Activated CD4-positive, alpha-beta T cell treated with anti-CD3 and anti-CD28 coated beads, Interleukin-2, amount 10 ng/mL, durations not matched to agents 24 days and 14 days (primary cell): ENCODE measurements at places on chromosomes 6 and 20.

GRCh38 chr6:35025232-35026188, 115.6 kb downstream of the TCP11 start:
- DNase-seq = no peak

DNA sequence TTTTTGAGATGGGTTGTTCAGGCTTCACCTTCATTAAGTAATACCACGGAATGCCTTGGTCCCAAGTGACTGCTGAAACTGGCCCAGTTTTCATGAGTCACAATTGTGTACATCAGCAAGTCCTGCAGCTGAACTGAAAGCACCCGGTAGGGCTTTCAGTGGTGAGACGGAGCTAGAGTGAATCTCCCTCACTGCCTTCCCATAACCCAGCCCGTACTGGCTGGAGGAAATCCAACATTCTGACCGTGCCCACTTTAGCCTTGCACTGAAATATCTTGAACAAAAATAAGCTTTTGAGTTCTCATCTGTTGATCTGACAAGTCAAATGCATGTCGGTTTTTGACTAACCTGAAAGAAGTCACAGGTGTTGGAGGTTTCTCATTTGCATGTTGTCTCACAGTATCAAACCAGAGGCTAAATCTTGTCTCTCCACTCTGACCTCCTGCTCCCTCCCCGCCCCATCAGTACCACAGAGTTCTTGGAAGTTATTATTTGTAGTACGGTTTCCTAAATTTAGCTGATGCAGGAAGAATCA, 35.9 kb downstream of the DUSP22 start:
- no peak for DNase-seq

DNA sequence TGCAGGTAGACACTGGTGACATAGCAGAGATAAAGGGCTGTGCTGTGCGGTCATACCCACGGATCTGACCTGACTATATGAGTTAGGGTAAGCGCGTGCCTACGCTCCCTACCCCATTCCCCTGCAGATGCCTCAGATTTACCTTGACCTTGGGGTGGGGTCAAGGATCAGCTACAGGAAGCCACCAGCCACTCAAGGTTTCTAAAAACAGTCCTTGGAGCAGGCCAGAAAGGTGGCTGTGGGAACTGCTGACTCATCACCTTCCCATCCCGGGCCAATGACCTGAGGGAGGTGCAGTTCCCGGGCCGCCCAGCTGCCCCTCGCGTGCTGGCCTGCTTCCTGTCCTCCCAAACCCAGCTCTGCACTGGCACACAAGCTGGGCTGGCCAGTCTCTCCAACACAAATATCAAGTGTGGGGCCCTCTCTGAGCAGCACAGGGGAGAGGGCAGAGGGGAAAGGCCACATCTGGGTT, 23.0 kb downstream of the KCNK5 start:
- DNase-seq = no peak

DNA sequence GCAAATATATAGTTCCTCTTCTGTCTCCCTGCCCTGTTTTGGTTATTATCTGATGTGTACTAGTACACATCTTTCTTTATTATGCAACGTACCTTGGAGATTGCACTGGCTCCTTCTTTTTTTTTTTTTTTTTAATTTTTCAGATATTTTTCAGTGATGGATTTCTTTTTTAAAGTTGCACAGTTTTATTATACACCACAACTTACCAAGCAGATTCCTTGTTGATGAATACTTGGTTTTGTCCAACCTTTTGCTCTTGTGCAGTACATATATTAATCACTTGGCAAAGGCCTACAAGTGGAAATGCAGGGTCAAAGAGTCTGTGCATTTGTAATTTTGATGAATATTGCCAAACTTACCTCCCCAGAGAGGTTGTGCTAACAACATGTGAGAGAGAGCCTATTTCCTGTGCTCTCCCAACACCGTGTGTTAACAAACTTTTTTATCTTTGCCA, 50.1 kb upstream of the RNF24 start:
- no peak for DNase-seq

DNA sequence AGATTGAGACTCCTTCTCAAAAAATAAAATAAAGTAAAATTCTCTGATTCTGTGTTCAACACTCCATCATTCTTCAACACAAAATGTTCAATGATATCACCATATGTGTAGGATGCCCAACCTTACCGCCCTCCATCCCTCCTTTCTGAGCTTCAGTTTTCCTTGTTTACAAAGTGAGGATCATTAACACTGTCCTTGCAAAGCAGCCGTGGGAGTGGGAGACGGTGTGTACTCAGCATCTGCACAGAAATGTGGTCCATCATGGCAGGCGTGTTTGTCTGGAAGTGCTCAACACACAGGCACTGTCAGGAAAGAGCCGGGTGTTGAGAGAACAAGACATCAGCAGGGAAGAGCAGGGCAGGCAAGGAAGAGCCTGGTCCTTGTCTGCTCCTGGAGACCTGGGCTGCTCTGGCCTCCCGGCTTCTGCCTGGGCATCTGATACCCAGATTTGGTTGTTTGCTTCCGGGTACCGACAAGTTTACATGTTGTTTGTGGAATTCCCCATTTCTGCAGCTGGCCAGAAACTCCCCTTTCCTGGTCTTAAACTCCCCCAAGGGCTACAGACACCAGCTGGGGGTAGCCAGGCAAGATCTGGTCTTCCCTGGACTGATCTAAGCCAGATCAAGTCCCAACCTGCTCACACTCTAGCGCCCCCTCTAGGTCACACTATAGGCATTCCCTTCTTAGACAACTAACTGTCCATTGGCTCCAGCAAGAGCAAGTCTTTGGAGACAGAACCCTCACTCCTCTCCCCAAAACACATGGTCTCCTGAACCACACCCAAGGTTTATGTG, 26.7 kb upstream of the TTPAL start:
- DNase-seq = peak; percentile 62

DNA sequence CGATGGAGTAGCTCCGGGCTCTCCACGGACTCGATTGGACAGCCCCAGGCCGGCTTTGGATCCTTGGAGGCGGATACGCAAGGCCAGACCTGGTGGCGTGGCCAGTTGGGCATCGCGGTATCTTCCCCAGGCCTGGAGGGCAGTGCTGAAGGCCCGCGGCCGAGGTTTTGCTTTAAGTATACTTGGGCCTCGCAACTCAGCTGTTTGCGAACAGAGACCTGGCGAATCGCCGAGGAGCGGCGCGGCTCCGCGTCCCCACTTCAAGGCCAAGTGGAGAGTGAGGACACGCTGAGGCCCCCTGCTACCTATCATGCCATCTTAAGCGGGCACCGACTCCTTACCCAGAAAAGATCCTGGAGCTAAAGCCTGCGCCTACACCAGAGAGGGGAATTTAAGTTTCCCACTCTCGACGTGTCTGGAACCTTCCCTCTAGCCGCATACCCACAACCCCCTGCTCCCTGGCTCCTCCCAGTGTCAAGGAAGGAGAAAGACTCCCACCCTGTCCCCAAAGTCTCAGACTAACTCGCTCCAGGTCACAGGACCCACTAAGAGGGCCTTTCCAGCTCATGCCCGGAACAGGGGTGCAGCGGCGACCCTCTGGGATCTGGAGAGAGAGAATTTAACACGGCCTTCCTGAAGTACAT, 4.1 kb downstream of the LINC00237 start:
- DNase-seq = peak; percentile 67

GRCh38 chr6:127302728-127303660, 36.3 kb downstream of the RNF146 start:
- peak; percentile 81 for DNase-seq

GRCh38 chr20:23596579-23597250, 9.0 kb downstream of the CST9 start:
- no peak for DNase-seq

GRCh38 chr6:107670792-107671199, 153.3 kb downstream of the SCML4 start:
- DNase-seq = peak; percentile 75

- DNase-seq = no peak
Observed at GRCh38 chr6:6635291-6635690, 46.8 kb downstream of the LY86 start.

DNA sequence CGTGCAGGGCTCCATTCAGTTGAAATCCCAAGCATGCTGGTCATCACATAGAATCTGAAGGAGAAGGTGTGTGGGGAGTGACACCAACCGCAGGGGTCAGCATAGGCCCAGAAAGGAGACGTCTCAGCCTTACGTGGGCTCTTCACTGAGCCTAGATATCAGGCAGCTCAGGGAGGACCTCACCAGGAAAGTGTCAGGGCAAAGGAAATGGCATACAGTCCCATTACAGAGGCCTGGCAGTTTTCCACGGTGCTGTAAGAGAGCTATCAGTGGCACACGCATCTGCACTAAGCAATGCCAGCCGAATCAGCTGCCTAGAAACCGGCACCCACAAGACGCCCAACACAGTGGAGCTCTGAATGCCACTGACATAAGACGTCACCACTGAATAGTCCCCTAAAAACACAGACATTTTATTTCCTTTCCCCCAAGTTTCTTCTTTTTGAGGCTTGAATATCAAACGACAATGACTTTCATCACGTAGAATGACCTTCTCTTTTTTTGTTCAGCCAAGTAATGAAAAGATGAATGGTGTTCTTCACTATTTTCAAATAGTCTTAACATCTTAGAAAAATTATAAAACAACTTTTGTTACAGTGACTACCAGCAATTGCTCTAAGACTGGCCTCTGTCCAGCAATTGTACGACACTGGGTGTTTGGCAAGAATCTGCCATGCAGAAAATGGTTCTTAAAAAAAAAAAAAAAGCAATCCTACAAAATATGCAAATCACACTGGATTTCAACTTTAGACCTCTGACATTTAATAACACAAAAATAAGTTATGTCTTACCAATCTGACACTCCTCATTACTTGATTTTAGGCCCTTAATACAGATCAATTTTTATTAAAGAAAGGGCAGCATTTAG, 88.9 kb upstream of the FOXQ1 start:
- no peak for DNase-seq

GRCh38 chr6:160254467-160255312, 3.9 kb downstream of the SLC22A2 start:
- no peak for DNase-seq

GRCh38 chr20:40646361-40646760, 42.7 kb downstream of the MAFB start:
- no peak for DNase-seq

DNA sequence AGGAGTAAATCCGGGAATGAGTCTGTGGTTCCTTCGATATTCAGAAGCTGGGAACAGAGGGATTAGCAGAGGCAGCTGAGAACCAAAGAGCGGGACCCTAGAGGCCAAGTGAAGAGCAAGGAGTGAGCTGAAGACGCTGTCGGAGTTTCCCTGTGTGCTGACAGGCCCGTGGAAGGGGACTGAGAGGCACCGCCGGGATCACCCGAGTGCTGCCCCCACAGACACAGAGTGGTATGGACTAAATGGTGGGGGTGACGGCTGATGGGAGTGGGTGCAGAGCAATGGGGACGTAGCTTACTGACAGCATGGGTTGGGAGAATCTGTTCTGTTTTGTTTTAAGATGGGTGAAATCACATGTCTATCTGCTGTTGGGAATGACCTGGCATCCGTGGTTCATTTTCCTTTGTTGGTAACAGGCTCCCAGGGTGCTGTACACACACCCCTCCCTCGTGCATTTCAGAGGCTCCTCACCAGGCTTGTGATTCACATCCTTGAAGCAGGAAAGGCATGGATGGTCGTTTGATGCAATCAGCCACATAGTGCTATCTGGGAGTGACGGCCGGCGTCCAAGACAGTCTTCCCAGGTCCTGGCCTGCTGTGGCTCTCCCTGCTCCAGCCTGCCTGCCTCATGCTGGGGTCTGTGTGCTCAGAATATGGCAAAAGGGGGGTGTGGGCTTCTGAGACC, 97.4 kb downstream of the THBS2 start:
- DNase-seq = no peak

GRCh38 chr6:125066140-125066539, 87.4 kb upstream of the TPD52L1 start:
- DNase-seq = no peak

- DNase-seq = peak; percentile 67
Observed at GRCh38 chr6:6002005-6002847, 4.5 kb downstream of the NRN1 start.

- DNase-seq = no peak
Observed at GRCh38 chr20:48455651-48456365, 372.0 kb downstream of the PREX1 start.

GRCh38 chr6:107653183-107653580, 163.3 kb downstream of the SOBP start:
- no peak for DNase-seq

DNA sequence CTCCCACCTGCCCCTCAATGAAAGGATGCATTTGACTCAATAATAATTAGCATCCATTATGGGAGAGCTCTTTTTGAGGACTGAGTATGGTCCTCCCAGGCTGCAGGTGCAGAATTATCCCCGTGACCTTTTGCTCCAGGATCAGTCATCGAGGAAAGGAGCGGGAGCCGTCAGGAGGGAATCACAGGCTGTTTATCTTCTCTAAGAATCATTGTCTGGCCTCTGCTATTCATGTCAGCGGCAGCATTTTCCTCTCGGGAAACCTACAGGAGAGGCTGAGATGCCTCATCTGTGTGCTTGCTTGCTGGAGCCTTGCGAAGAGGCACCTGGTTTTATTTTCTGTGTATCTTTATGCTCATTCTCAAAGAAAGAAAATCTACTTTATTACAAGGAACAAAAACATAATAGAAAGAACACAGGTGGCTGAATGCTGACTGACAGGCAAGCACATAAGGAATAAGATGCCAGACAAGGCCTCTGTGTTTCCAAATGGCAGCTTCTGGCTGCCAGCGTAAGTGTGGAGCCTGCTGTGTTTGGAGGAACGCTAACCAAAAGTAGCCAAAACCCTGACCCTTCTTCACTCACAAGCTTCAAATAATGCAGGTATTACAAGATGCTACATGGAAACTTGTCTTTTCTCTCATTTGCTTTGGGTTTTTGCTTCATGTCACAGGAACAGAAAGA, 539.1 kb upstream of the MARCKS start:
- DNase-seq = no peak

DNA sequence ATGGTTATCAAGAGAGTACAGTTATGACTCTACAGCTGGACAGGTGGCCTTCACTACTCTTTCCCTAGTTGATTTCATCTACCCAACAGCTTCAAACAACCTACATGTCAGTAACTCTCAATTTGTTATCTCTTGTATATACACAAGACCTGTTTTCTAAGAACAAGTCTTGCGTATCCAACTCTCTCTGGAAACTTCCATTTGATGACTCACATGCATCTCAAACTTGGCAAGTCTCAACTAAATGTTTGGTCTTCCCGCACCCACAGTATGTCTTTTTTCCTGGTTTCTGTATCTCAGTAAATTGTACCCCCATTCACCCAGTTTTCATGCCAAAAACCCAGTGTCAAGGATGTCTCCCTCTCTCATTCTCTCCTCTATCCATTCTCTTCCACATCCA, 97.7 kb downstream of the BTBD9 start:
- no peak for DNase-seq

GRCh38 chr20:11266571-11266970, 592.8 kb upstream of the JAG1 start:
- no peak for DNase-seq

DNA sequence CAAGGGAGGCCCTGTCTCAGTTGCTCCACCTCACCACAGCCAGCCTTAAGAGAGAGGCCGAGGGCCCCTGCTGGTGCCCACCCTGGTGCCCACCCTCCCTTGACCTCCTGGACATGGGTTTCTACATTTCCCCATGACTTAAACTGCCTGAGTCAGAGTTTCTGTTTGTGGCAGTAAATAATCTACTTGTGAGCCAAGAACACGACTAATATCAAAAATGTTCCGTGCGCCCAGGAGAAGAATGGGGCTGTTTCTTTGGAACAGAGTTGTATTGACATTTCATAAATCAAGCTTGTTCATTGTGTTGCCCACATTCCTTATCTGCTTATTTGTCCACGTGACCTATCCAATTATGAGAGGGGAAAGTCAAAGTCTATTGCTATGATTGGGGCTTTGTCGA, 143.5 kb downstream of the ANKRD60 start:
- DNase-seq = no peak
